Foreskin keratinocyte (primary cell): ENCODE measurements at places on chromosomes 2 and 18.

DNA sequence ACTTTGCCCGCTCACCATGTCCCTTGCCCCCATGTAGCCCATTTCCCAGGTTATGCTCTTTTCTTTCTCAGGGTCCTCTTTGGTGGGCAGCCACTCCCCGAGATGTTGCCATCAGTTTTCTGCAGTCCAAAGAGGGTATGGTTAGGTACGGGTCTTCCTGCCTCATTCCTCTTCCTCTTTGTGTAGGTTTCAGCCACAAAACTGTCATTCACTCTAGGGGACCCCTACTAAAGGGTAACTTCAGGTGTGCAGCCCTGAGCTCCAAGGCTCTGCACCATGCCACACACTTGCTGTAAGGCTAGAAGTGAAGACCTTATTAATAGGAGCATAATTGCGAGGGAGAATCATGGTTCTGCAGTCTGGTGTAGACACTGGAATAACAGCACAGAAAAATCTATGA, 99.8 kb upstream of the ZNF397 start:
- DNase-seq: no peak

DNA sequence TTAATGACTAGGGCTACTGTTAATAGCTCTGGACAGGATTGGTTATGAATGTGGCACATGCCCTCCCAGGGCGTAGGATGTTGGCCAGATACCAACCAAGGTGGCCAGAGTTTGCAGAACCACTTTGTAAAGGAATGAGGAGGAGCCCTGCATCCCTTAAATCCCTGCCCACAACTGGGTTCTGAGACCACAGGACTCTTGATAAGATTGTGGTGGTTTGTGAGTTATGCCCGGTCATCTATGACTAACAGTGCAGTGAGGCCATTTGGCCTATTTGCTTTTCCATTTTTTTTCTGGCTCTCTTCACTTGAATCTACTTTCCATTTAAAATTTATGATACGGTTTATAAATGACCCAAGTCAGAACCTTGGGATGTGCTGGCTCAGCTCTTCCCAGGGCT, 294.5 kb downstream of the PRKCE start:
- DNase-seq: no peak

DNA sequence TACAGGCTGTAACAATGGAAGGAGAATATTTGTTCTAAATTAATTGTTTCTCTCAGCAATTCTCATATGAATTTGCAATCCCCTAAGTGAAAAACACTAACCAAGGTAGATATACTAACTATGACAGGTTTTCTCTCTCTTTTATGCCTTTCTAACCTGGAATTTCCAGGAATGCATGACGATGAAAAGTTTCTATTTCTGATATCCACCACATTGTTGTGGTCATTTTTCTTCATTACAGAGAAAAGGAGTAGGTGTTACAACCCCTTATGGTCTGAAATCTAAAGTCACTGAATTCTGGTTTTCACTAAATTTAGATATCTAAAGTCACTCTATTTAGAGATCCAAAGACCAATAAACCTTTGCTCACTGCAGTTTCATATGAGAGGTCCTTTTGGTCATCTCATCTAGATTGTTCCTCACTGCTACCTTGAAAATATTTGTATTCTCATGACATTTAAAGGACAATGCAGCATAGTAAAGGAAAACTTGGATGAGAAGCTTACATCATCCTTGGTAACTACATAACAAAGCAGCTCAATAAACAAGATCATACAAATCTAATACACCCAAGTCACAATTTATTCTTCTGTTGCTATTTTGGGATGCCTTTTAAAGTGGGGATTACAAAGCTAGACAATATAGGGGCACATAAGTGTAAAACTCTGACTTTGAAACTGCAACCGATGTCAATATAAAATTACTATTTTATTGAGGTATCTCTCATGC, 85.8 kb downstream of the TCF4 start:
- DNase-seq: no peak

DNA sequence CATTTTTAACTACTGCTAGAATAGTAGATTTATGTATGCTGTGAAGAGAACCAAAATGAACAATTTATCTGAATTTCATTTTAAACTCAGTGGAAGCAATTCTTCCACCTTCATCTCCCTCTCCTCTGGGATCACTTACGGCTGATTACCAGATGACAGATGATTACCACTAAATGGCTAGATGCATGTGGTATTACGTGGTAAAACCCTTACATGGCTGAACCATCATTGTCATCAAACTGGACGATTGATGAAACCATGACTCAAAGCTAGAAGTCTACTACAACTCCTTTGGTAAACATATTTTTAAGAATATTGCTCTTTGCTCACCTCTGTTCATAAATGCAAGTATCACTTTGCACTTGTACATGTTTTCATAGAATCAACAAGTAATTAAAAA, 48.5 kb upstream of the DOCK10 start:
- no peak for DNase-seq

GRCh38 chr2:147888680-147889079, 43.9 kb downstream of the ACVR2A start:
- DNase-seq: no peak

- DNase-seq: no peak
These were observed 109.9 kb downstream of the ZNF236 start for GRCh38 chr18:76932026-76932819.
